Retina (tissue), 1 donor: ENCODE measurements at places on chromosomes 6 and 20.

DNA sequence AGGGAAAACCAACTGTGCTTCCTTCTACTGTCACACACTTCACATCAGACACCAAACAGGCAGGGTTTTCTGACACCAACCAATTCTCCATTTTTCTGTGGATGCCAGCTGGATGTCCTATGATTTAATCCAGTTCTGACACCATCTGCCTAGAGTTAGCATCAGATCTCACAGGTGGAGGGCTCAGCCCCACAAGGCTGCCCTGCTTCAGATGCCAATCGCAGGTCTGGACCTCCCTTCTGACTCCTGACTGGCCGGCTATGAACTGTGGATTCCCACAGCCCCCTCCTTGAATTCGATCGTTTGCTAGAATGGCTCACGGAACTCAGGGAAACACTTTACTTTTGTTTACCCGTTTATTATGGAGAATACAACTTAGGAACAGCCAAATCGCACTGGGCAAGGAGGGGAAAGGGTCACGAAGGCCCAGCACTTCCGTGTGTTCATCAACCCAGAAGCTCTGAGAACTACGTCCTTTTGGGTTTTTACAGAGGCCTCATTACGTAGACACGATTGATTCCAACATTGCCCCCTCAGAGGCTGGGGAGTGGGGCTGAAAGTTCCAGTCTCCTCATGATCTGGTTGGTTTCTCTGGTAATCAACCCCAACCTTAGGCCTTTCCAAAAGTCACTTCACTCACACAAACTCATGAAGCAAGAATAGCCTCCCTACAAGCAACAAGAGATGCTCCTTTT is 25.4 kb upstream of the MAS1 start:
- DNase-seq, result no peak

DNA sequence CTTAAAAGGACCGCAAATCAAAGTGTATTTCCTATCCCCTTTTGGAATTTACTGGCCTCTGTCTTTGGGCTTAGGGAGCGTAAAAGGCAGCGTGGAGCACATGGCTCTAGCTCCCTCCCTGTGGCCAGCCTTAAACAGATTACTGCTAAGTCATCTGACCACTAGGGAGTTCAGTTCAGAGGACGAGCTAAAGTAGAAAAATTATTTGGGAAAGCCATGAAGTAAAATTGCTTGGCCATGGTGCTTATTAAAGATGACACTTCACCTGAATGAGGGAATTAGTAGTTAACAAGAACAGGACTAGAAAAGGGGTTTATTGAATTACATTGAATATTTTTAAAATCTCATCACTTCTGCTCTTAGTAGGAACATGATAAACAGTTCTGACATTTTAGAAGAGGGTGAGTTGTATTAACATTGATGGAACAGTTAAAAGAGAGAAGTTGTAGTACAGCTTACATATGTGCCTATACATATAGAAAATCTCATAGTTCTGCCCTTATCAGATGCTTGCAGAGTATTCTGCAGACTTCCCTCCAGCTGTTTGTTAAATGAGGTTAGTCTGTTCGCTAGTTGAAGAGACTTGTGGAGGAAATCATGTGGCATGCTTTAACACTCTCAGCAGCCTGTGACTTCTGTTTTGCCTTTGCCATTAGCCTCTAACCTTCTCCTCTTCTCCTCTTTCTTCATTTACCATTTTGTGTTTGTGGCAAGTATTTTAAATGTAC is 31.2 kb upstream of the MAPK13 start:
- no peak for DNase-seq

DNA sequence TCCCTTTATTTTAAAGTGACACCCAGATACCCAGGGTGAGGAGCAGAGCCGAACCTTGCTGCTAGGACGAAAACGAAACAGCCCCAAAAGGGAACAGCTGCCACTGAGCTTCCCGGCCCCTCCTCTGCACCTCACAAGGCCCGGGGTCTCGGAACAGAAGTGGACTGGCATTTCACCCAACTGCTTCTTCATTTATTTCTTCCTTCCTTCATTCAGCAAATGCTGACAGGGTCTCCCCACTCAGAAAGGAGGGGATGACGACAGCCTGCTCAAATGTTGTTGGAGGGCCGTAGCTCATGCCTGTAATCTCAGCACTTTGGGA is 220.3 kb downstream of the PREX1 start:
- no peak for DNase-seq

DNA sequence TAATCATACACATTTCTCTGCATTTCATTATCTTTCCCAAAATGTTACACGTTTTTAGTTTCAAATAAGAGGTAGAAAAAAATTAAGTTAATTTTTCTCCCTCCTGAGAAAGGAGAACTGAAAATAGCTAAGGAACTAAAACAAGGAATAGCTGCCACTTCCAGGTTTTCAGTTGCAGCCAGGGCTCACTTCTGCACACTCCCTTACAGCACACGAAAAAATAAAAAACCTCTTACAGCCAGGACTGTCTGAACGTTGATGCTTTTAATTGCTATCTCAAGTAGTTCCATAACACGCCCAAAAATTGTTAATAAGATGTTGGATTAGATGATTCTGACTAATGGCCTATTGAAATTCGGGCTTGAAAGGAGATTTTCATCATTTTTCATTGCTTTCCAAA is 153.7 kb upstream of the THBS2 start:
- no peak for DNase-seq

DNA sequence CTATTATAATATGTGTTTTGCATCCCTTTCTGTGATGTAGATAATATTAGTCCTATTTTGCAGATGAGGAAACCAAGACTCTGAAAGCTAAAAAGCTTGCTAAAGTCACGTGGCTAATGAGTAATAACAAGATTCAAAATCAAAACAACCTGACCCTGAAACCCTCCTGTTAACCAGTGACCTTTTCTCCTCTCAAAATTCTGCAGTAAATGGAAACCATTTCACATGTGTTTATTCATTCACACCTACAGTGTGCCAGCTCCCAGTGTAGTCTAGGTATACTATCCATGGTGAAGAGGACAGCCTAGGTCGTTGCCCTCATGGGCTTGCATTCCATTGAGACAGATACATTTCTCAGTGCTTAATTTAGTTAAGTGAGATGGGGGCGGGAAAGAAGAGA is 30.6 kb upstream of the PHACTR2 start:
- DNase-seq, result no peak
